NCI-H1092 (cell line): ENCODE measurements at places on chromosomes 2 and 18.

DNA sequence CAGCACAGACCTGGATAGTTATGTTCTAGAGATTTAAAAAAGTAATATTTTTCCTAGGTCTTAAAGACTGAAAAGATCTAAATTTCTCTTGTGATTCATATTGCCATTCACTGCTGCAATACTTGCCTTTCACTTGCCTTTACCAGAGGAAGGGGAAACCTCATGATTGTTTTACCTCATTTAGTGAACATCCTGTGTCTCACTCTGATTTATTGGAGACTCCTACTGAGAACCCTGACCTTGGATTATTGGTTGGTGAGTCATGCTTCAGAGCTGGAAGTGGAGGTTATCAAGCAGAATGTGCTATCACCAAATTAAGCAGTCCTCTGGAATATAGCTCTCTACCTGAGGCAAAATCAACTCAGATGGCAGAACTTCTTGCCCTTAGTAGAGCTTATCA is 500.5 kb downstream of the TSN start:
- DNase-seq = no peak

GRCh38 chr2:120539424-120539936 is 193.5 kb downstream of the INHBB start:
- DNase-seq = no peak

- no peak for DNase-seq
Measured at GRCh38 chr2:24912523-24912922, 7.5 kb downstream of the ADCY3 start.

GRCh38 chr18:21831413-21831831 is 90.8 kb downstream of the MIB1 start:
- DNase-seq = no peak

- DNase-seq = no peak
Measured at GRCh38 chr18:26746826-26747475, 118.6 kb downstream of the AQP4 start.

DNA sequence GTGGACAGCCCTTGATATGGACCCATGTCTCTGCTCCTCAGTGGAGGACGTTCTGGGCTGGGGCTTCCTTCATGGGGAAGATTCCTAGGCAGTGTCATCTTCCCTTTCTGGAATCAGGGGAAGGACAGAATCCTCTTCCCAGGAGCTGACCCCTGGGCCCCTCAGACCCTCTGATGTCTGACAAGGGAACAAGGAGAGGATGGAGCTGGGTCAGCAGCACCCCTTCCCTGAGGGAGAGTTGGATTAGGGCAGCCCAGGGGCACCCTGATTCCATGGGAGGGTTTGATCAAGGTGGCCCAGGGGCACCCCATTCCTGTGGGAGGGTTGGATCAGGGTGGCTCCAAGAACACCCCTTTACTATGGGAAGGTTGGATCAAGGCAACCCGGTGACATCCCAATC is 86.5 kb downstream of the ACKR3 start:
- no peak for DNase-seq

DNA sequence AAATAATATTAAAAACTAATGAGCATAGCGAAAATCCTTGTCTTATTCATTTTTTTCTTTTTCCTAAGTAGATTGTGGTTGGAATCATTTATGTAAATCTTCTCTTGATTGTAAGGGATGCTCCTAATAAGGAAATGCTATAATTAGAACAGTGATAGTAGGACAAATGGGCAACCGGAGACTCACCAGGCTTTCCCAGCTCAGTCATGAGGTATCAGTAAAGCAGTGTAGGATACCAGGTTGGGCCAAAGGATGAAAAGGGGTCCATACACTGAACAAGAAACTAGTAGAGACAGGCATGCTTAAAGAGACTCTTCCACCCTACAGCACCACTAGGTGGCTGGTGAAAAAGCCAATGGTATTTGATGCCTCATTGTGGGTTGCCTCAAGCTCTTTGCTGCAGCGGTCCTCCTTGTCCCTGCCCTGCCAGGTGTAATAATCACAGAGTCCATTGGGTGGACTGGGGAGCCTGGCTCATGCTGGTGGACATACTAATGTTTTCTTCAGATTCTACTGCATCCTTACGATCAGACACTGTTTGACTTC is 71.4 kb upstream of the FAM98A start:
- DNase-seq = no peak

DNA sequence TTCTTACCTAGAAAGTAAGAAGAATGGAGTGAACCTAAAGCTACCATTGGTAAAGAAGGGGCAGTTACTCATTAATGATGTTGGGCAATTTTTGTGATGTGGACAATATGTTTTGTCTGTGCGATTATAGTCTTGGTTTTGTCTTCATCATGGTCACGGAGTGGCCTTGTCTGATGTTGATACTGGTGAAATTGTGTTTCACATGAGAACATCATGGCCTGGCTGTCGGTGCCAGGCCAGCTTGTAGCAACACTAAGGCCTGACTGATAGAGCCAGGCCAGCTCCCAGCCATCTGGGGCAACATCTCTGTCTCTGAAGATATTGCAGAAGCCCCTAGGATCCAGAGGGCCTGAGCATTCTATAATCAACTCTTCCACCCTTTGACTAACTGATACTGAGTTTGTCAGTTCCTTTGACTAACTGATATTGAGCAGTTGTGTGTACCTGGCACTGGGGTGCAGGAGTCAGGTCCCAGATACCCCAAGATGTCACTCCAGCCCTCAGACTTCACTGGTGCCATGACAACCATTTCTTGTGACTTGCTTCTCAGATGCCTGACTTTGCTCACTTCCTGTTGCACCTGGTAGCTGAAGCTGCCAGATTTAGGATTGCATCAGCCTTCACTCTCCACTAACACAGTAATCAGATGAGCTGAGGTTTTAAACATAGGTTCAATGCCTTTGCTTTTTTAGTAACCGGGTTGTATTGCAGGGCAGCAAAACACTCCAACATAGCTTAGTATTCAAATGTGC is 62.5 kb downstream of the RPIA start:
- DNase-seq = no peak

- DNase-seq = peak; percentile 7
Measured at GRCh38 chr18:63578357-63578958, 8.7 kb upstream of the SERPINB13 start.

DNA sequence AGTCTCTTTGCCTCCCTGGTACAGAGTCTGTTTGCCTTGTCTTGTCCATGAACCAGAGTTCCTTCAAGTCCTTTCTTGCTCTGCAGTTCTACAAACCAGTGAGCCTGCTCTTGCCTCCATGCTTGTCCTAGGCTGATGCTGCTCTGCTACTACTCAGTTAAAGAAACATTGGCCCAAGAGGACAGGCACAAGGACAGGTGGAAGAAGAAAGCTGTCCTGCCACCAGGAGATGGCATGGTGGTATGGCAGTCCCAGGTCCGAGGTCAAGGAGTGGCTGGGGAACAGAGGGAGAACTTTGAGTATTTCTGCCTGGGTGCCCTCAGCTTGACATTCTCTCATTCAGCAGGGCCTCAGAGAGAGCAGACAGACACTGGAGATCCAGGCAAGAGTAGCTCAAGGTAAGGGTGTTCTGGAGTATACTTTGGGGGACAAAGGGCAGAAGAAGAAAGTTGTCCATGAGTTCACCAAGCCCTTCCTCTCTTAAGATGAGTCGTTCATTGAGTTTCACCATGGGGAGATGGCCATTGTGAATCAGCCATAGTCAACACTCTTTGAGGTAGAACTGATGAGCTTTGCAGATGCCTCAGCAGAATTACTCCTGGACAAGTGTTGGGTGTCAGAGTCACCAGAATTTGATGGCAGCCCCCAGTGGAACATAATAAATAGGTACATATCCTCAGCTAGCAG is 20.4 kb downstream of the TTC32 start:
- no peak for DNase-seq

GRCh38 chr18:9055185-9055584 is 47.3 kb upstream of the NDUFV2 start:
- no peak for DNase-seq

- DNase-seq = peak; percentile 13
Measured at GRCh38 chr2:66428986-66429612, 5.8 kb upstream of the MEIS1 start.

DNA sequence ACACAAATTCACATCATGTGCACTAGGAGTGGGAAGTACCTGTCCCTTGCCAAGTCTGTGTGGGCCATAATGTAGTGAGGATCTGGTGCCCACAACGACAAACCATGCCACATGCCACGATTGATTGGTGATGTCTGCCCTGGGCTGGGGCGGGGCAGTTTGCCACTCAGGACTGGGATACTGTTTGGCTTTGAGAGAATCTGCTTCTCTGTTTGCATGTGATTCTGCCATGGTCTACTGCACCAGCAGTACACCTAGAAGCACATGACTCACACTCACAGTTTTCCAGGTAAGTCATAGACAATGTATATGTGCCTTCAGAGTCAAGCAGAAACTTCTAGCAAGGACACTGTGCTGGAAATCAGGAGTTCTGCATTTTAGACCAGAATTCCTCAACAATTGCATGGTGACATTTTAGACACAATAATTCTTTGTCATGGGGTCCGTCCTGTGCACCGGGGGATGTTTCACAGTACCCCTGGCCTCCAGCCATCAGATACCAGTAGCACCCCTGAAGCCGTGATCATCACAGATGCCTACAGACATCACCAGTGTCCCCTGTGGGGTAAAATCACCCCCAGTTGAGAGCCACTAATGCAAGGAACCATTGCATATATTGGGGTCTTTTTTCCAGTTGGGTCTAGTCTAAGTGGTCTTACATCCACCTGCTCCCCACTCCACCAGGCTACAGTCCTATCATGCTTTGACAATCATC is 278.3 kb downstream of the EIPR1 start:
- DNase-seq = no peak

DNA sequence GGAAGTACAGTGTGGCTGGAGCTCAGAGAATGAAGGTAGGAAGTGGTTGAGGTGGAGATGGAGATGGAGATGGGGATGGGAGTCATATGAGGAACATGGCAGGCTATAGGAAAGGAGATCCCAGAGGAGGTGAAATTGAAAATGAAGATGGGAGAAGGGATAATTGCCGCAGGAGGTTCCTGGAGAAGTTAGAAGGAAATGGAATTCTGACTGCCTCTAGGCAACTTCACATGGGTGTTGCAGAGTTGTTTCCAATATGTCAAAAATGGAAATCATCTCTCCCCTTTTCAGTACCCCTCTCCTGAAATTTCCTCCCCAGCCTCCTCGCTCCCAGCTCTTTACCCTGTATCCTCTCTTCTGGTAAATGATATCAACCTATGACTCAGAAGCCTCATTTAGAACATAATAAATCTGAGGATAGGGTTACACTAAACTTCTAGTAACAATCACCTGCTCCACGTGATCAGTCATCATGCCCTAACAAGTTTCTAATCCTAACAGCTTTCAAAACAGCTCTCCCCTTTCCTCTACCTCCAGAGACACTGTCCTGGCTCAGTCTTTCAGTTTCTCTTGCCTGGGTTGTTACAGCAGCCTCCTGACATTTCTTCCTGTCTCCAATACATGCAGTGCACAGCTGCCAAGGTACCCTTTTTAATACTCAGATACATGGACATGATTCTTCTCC is 201.9 kb upstream of the RBMS1 start:
- DNase-seq = no peak

DNA sequence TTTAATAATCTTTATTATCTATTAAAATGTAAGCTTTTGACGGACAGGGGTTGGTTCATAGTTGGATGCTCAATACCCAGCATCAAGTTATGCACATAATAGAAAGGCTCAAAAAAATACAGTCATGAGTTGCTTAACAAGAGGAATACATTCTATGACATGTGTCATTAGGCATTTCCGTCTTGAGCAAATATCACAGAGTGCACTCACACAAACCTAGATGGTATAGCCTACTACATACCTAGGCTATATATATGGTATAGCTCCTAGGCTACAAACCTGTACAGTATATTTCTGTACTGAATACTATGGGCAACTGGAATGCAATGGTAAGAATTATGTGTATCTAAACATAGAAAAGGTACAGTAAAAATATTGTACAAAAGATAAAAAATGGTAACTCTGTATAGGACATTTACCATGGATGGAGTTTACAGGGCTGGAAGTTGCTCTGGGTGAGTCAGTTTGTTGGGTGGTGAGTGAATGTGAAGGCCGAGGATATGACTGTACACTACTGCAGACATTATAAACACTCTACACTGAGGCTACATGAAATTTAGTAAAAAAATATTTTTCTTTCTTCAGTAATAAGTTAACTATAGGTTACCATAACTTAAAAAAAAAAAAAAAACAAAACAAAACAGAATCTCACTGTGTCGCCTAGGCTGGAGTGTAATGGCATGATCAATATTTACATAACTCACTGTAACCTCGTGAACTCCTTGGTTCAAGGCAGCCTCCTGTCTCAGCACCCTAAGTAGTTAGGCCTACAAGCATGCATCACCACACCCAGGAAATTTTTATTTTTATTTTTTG is 201.2 kb downstream of the NBAS start:
- no peak for DNase-seq

- no peak for DNase-seq
Measured at GRCh38 chr2:149612122-149612521, 24.5 kb upstream of the MMADHC start.

DNA sequence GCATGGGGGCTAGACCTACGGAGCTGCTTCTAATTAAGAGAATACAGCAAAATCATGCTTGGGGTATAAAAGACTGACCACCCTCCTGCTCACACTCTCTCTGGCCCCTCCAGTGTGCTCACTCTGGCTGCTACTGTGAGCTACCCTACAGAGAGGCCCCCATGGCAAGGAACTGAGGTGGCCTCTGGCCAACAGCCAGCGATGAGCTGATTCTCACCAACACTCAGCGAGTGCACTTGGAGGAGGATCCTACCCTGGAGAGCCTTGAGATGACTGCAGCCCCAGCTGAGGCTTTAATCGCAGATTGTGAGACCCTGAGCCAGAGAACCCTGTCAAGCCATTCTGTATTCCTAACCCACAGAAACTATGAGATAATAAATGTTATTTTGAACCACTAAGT is 88.2 kb downstream of the GFPT1 start:
- DNase-seq = no peak

- no peak for DNase-seq
Measured at GRCh38 chr18:40326985-40327384, 1628.0 kb upstream of the PIK3C3 start.

DNA sequence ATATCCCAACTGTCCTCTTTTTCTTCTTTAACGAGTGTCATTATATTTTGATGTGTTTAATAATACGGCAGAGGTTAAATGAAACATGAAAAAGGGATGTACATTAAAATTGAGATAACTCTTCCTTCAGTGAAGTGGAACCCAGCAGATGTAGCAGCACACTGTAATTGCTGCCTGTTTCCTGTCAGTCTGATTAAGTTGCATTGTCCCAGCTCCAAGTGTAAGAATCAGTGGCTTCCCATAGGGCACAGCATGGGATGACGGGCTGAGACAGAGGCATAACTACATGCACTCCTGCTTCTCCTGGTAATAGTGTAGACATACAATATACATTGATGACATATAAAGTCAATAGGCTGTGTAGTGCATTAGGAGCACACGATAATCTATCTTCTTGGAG is 175.8 kb upstream of the TCF4 start:
- no peak for DNase-seq

DNA sequence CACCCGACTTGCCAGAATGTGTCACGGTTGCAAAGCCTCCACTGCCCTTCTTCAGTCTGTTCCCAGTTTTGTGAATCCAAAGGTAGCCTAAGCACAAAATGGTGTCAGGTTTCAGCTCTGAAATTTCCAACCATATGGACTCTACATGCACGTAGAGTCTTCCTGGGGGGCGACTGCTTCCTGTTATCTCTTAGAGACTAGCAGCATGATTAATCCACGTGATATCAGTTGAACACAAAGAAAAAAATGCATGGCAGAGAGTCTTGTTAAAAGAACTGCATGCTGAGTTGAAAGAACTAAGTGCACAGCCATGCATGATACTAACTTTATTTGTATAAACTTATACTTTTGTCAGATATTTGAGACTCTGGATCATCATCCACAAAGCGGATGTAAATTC is 404.4 kb downstream of the SOCS6 start:
- DNase-seq = no peak
